ENCODE measurements at places on chromosomes 2 and 18.

DNA sequence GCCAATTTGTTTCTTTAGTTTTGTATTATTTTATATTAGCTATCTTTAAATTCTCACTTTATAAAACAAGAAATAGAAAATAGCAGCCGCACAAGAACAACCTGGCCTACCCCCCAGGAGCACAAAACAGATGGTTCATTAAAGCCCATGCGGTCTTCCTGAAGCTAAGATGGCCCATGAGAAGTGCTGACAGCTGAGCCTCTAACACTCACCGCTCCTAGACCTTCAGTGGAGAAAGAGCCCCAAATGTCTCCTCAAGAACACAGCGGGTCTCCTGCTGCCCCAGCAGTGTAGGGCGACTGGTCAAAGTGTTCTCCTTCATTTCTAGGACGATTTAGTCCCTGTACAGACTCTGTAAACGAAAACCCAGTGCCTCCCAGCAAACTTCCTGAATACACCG lies 45.1 kb downstream of the LPIN2 start:
- no peak for DNase-seq

DNA sequence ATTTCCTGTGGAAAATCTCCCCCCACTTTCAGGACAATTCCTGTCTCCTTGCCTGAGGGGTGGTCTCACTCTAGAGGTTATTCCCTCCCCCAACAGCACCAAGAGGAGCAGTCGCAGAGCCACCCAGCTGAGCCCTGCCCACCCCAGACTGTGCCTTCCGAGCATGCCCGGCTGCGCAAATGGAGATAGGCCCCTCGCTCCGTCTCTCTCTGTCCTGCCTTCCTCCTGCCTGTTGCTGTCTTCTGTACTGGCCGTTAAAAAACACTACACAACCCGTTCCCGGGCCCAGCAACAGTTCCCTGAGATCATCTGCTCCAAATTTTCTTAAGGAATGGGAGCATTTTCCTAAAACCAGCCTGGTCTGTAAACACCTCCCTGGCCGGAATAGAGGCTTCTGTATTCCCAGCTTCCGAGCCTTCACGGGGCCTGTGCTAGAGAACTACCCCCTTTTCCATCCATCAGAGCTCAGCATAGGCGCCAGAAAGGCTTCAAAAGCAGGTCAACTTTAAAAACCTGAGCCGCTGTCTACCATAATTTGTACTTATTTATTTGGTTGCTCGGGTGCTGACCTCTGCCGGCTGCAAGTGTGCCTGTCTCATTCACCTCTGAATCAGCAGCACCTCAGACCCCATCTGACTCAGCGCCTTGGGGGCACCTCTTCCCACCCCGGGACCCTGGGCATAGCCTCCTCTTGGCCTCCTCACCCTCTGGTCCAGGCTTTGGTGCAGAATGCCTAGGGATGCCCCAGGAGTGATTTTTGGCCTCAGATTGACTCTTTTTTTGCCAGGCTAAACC lies 159.4 kb downstream of the PXDN start:
- DNase-seq, result no peak

DNA sequence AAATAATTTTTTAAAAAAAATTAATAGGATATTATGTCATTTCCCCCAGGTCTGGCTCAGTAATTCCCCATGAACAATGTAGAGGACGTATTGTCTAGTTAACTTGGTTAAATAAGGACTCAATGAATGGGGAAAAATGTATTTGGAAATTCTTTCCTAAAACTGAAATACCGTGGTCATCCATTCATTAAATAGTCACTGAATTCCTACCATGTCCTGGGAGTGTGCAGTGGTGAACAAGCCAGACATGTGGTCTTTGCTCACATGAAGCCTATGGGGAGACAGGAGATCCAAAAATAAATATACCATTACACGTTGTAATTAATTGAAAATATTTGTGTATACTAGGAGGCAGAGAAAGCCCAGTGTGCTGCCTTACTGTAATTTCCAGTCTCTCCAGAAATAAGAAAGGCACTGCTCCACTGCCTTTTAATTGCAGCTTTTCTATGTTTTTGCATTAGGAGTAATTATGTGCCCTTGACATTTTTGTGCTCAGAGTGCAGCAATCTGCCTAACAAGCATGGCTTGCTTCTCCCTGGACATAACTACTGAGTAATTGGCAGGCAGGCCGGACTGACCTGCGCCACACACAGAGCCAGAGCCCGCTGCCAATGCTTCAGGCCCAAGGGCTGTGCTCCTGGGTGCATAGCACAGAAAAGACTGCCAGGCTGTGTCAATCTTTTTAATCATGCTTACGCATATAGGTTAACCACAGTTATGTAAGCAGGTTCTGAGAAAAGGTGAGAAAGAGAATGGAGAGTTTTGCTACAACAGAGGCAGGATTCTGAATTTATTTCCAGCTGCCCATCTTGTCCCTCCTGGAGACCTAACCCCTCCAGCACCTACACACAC lies 22.2 kb upstream of the TTC39C start:
- DNase-seq, result no peak

DNA sequence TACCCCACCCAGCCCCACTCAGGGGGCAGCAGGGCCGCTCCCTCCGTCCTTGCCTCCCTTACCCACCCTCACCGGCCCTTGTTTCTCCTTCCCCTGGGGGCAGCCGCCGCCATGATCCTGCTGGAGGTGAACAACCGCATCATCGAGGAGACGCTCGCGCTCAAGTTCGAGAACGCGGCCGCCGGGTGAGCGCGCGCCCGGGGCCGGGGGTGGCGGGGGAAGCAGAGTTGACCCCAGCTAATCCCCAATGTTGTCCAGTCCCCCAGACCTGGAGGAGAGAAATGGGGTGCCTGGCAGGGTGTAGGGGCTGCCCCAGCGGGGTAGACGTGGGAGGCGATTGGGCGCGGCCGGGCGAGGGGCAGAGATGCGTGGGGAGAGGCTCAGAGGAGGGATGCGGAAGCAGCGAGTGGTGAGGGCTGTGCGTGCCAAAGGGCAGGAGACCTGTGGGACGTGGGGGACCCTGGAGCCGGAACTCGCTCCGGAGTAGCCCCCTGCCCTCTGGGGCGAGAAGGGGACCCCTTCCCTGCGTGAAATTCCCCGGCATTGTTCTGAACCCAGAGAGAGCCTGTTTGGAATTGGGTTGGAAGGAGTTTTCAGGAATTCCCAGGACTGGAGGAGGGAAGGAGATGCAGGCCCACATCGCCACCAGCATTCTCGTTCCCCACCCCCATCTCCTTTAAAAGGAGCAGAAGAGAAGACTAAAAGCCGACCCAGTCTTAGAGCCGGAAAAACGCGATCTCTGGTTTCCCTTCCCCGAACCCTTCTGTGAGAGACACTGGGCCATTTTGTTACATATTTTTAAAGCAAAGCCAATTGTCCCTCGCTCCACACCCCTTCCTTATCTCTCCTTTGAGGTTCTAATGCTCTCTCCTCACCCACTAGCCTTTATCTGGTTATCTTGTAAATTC lies 625 bp downstream of the ARPC2 start:
- no peak for DNase-seq

DNA sequence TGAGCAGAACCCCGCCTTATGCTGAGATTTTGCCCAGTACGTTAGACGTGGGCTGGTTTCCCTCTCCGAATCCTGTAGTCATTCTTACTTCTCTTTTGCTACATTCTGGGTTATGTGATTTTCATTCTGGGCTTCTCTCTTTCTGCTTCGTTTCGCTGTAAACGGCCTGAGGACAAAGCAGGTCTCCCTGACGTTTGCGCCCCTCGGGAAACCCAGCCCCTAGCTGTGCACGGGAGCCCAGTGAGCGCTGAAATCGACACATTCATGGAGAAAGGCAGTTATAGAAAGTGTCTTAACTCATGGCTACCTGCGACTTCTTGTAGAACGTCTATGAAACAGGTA lies 22.7 kb upstream of the MC5R start:
- no peak for DNase-seq

GRCh38 chr18:41630232-41630886 lies 324.7 kb upstream of the PIK3C3 start:
- no peak for DNase-seq

- DNase-seq, result no peak
Measured at GRCh38 chr2:74045454-74045853, 60.7 kb downstream of the TET3 start.

DNA sequence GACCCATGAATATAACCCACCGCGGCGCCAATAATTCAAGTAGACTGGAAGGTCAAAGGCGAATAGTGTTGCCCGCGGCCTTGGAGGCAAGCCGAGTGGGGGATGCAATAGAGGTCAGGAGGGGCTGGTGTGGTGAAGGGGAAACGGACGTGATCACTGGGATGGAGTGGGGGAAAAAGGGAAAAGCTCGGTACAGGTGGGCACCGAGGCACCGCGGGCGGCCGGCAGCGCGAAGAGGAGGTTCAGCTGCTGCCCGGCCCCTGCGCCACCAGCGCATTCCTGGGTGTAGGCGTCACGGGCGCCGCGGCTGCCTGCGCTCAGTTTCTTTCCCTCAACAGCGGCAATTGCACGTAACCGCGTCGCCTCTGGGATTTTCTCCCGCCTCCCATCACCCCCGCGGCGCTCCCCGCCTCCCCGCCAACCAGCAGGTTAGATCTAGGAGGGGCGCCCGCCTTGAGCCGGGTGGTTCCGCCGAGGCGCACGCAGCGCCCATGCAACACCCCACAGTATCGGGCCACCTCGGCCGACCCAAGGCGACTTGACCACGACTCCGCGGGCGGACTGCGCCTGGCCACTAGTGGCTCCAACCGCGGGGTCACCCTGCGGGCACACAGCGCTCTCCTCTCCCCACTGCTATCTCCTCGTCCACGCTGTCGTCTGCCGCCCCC lies 1.5 kb downstream of the RND3 start:
- no peak for DNase-seq

GRCh38 chr18:51074605-51075004 lies 44.6 kb downstream of the SMAD4 start:
- DNase-seq, result no peak

DNA sequence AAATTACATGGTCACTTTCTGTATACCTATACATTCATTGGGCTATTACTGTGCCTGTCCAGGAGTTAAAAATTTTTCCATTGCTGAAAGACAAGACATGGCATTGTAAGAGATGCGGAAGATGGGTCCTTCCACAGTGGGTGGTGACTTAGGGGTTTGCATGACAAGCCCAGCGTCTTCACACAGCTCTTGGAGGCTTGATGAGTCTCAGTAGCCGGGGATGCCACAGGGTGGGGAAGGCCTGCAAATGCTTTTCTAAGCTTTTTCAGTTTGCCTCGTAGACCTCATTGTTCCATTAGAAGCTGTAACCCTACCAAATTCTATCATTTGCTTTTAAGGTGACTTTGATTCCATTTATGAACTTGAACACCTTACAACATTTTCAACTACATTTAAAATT lies 18.1 kb upstream of the MAPRE3 start:
- no peak for DNase-seq

DNA sequence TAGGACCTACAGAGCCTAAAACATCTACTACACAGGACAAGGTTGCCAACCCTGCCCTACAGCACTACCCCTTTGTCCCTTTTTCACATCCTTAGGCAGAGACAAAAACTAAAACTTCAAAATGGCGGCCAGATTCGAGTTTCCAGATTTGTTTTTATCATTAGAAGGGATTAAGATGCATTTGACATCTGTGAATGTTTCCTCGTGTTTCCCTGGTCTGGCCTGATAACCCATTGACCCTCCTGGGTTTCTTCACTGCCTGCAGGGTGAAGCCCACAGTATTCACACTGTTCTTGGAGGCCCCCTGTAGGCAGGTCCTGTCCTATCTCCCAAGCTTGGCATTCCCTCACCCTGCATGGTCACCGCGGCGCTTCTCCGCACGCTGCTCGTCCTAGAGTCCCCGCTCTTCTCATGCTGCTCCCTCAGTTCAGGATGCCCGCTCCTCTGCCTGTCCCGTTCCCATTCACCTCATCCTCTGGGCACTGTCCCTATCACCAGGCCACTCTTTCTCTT lies 67.6 kb downstream of the TPGS2 start:
- DNase-seq, result no peak

DNA sequence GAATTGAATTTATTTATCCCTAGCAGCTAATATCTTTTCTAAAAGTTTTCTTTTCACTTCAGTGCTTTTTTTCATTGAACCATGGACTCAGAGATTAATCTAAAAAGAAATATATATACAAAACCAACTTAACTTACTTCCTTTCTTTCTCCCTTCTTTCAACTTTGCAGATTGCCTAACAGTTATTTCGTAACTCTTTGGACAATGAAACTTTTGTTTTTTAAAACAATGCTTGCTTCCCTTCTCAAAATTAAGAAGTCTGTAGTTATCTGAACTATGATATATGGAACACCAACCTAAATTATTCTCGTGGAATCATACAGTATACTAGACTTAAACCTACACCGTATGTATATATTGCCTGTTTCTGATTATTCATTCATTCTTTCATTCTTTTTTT lies 62.9 kb downstream of the MIB1 start:
- no peak for DNase-seq

DNA sequence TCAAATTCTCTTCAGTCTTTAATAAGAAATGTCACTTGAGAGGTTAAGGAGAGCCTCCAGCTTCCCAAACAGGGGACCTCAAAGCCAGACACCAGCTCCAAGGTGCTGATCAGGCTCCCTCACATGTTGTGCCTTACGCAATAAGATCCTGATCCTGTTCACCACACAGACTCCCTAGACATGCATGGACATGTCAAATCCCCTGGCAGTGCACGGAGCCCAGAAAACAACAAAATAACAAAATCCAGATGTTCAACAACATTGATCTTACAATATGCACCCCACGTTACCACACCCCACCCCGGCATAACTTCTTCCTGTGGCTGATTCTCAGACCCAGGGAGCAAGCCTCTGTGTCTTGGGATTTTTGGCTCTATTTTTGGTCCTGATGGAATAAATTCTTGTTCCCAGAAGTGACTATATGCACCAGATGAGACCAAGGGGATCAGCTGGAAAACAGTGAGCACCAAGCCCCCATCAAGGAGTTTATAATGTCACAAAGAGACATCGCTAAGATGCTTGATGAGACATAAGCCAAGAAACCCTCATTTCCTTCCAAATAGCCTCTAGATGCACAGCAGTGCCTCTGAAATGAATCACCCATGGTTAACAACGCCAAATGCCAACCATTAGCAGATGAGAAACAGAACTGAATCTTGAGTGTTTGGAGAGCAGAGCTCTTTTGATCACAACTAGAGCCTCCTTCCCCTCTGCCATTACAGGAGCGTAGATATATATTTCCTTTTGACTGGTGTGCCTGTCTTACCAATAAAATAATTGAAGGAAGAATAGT lies 198.2 kb downstream of the PRKCE start:
- DNase-seq, result no peak

- DNase-seq, result no peak
Measured at GRCh38 chr2:219253753-219254589, at the start of gene TUBA4A. Gene TUBA4A, minus strand, starts transcription at chr2:219253918. Its CDS starts 60 bp downstream, at chr2:219253858.

DNA sequence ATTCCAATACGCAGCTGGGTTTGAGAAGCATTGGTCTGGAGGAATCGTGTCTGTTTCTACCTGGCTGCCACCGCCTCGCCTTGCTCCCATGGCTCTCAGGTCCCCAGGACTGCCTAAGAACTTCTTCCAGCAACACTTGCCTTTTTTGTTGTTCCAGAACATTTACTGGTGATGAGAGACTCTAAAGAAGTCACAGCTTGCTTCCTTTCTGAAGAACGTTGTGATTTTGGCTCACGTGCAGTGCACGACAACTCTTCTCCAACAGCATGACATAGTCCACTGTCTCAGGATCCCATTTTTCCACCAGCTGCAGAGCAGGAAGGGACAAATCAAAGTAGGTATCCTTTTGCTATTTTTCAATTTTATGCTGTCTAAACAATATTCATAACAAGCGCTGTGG lies 940.9 kb downstream of the SLC4A3 start:
- DNase-seq, result no peak
